Peyer's patch (tissue), 4 donors: ENCODE measurements at places on chromosomes 6 and 20. TPM values are rescaled to one million over a fixed set of nuclear protein-coding genes. Genes with fewer than 3 reads are reported as not detected.
A peak's percentile ranks its signal among the peaks of the same experiment; 100 is the strongest.

Gene LY6G6C
- not detected for total RNA-seq

DNA sequence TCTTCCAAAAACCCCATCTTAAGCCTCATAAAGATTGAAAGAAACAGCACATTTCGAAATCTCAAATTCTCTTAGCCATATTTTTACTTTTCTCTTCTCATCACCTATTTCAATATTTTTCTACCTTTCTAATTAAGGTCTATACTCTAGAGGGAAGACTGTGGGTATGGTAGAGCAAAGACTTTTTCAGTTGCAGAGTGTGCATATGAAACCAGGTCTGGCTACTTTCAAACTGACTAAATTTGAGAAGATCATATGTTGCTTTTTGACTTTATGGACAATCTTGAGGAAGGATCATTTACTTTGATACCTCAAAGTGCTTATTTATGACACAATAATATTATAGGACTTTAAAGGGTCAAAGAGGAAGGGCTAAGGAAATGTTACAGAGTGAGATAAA lies 20.7 kb downstream of the FILIP1 start:
- no peak for DNase-seq
- no peak overlapping the region for H3K4me3 ChIP-seq
- H3K27ac ChIP-seq, result no peak overlapping the region
- no peaks in the 10 kb centered on the region for H3K27me3 ChIP-seq
- H3K4me1 ChIP-seq, result no peaks in the 10 kb centered on the region
- H3K36me3 ChIP-seq, result no peaks in the 10 kb centered on the region

- no peaks in the 10 kb centered on the region for H3K27me3 ChIP-seq
- H3K4me1 ChIP-seq, result no peaks in the 10 kb centered on the region
- DNase-seq, result no peak
- no peak overlapping the region for H3K4me3 ChIP-seq
- H3K27ac ChIP-seq, result no peak overlapping the region
Observed at GRCh38 chr20:57735831-57736737, 26.3 kb upstream of the PMEPA1 start.

GRCh38 chr20:37907330-37907676 lies 4.4 kb downstream of the VSTM2L start:
- no peak overlapping the region for H3K27ac ChIP-seq
- no peak overlapping the region for H3K4me3 ChIP-seq
- H3K4me1 ChIP-seq, result no peaks in the 10 kb centered on the region
- DNase-seq, result no peak
- H3K36me3 ChIP-seq, result no peaks in the 10 kb centered on the region

GRCh38 chr6:134911547-134911946 lies 38.4 kb downstream of the ALDH8A1 start:
- DNase-seq, result no peak
- no peaks in the 10 kb centered on the region for H3K4me1 ChIP-seq
- H3K27me3 ChIP-seq, result no peaks in the 10 kb centered on the region
- no peak overlapping the region for H3K4me3 ChIP-seq

Gene USP49
- total RNA-seq, result 8.6 TPM

DNA sequence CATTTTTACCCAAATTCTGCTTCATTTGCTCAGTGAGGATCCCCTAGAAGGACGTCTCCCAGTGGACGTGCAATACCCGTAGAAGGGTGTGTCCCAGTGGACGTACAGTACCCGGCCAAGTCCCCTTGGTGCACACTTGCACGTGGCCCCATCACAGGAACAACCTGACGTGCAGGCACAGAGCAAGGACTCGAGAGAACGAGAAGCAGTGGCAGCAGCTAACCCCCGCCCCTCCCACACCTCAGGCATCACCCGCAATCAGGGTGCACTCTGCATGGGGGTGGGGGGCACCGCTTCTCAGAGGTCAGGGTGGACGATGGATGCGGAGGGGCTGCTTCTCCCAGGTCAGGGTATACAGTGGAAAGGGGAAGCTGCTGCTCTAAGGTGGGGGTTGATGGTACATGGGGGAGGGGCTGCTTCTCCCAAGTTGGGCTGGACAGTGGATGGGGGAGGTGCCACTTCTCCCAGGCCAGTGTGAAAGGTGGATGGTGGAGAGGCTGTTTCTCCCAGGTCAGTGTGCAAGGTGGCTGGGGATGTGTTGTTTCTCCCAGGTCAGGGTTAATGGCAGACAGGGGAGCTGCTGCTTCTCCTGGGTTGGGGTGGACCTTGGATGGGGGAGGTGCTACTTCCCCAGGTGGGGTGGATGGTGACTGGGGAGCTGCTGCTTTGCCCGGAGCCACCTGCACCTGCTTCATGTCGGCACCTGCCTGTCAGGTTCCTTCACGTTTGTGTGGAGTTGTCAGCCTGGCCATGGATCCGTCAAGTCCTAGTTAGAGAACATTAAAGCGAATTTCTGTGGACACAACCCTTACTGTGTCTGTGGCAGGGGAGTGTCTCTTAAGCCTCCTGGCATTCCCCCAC lies 1.0 kb upstream of the THBS2 start:
- no peaks in the 10 kb centered on the region for H3K27me3 ChIP-seq
- DNase-seq, result peak; percentile 36
- H3K27ac ChIP-seq, result no peak overlapping the region
- no peaks in the 10 kb centered on the region for H3K4me1 ChIP-seq
- no peak overlapping the region for H3K4me3 ChIP-seq

- H3K4me3 ChIP-seq, result no peak overlapping the region
- H3K27me3 ChIP-seq, result no peaks in the 10 kb centered on the region
- no peak overlapping the region for H3K27ac ChIP-seq
- no peak for DNase-seq
- peaks cover 31% of the 10 kb centered on the region for H3K4me1 ChIP-seq
- no peaks in the 10 kb centered on the region for H3K36me3 ChIP-seq
Observed at GRCh38 chr20:36480456-36481048, 60.8 kb upstream of the MYL9 start.

Gene DUSP15
- total RNA-seq, result 19.8 TPM

Gene BMP2
- 27.4 TPM for total RNA-seq
